ENCODE measurements at places on chromosomes 1 and 21.

GRCh38 chr1:28813931-28814465, 2.0 kb downstream of the OPRD1 start:
- DNase-seq = no peak

DNA sequence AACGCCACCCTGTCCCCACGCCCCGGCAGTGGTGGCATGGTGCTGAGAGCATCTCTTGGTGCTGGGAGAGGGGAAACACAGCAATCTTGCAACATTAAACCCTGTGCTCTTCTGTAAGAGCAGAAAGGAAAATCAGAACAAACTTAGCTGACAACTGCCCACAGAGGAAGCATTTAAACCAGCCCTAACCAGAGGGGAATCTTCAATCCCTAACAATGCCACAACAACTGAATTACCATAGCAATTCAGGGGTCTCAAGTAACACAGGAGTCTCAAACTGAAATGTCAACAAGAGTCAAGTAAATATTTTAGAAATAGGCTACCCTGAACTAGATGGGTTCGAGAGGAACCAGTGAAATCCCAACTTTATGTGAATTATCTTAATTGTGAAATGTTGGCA, 1983.6 kb downstream of the NCAM2 start:
- DNase-seq = no peak

DNA sequence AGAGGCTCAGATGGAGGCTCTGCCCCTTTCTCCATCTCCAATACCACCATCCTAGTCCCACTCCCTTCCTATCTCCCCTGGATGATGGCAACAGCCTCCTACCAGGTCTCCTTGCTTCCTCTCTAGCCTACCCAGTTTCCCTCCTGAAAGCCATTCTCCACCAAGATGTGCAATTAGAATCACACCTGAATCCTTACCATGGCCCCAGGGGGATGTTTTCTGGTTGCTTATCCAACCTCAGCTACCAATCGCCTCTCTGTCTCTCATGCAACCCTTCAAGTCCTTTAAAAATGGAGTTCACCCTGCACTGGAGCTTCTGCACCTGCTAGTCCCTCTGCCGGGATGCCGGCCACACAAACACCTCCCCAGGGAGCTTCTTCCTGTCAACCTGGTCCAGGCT, 2.9 kb downstream of the RCAN1 start:
- no peak for DNase-seq

- DNase-seq = no peak
These were observed 33.5 kb downstream of the NEK2 start for GRCh38 chr1:211641942-211642341.

GRCh38 chr21:20013851-20014250, 984.4 kb upstream of the NCAM2 start:
- no peak for DNase-seq

DNA sequence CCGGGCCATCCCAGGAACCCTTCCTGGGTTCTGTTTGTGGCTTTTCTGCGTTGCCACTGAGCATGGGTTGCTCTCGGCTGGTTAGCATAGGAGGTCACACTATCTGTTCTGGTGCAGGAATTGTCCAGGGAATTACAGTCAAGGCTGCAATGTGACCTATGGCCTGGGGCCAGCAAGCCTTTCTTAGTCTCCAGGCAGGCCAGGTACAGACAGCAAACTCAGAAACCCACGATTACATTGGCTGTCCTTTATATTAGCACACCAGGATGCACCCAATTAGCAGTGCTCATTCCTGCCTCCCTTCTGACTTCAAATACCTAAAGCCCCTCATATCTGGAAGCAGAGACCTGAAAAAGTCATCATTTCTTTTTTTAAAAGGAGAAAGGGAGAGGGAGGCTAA, 55.2 kb downstream of the CD247 start:
- DNase-seq = no peak

DNA sequence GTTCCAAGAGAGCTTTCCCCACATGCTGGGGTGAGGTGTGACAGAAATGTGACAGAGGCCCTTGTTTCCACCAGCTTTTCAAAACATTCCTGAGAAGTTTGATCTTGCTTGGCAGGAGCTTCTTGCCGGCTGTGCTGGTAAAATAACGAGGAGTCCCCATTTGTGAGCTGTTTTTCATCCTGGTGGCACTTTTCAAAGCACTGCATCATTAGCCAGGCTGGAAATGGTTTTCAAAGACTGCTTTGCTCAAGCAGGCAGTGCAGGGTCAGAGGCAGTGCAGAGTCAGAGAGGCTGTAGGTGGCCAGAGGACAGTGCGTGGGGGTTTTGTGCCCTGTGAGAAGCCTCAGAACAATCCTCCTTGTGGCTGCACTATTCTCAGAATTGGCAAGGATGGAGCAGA, 75.8 kb upstream of the KCNA3 start:
- no peak for DNase-seq

DNA sequence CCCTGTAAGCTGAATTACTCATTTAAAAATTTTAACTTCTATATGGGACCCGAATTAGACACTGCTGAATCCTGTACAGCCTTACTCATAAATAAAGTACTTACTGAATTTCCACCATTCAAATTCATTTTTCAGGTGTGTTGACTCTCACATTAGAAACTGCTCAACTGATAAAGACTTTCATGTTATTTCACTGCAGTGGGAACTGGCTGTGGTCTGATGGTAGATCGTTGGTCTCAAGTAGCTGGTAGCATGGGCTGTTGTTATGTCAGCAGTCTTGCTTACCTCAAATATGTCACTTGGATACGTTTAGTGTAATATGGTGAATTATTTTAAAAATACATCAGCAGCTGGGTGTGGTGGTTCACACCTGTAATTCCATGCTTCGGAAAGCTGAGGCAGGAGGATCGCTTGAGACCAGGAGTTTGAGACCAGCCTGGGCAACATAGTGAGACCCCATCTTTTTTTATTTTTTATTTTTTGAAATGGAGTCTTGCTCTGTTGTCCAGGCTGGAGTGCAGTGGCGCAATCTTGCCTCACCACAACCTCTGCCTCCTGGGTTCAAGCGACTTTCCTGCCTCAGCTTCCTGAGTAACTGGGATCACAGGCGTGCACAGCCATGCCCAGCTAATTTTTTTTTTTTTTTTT, 10.4 kb downstream of the DEGS1 start:
- DNase-seq = no peak

- DNase-seq = no peak
These were observed 29.6 kb downstream of the EPS15 start for GRCh38 chr1:51489472-51489871.

DNA sequence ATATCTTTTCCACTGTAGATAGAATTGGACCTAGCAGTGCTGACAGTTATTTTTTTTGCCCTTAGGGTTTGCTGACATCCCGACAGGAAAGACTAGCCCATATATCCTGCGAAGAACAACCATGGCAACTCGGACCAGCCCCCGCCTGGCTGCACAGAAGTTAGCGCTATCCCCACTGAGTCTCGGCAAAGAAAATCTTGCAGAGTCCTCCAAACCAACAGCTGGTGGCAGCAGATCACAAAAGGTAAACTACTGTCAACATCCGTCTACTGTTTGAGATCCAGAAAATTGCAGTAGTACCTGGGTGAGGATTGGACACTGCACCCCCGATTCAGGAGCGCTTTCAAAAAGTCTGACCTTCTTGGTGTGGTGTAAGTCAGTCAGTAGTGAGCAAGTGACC, 55.8 kb downstream of the CENPF start:
- no peak for DNase-seq

- peak; percentile 45 for DNase-seq
These were observed 7.9 kb upstream of the EDN2 start for GRCh38 chr1:41492341-41492848.

GRCh38 chr1:234400773-234401172, 27.5 kb downstream of the COA6 start:
- no peak for DNase-seq

DNA sequence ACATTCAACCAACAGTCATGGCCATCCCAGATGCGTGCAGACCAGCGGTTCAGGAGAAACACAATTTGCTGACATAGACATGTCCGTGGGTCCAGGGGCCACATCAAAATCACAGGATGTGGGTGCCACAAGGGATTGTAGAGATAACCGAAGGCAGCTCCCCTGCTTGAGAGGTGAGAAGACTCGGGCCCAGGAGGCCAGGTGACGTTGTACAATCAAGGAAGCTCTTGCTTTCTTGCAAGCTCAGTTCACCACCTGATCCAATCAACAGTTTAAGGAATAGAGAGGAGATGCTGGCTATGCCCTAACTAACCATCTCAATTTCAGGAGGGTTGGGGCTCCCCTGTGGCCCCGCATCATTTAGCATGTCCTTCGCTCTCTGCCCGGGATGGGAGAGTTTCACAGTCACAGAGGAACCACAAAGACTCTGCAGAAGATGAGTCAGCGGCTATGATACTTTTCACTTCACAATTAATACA, 19.5 kb downstream of the UBASH3A start:
- DNase-seq = no peak

DNA sequence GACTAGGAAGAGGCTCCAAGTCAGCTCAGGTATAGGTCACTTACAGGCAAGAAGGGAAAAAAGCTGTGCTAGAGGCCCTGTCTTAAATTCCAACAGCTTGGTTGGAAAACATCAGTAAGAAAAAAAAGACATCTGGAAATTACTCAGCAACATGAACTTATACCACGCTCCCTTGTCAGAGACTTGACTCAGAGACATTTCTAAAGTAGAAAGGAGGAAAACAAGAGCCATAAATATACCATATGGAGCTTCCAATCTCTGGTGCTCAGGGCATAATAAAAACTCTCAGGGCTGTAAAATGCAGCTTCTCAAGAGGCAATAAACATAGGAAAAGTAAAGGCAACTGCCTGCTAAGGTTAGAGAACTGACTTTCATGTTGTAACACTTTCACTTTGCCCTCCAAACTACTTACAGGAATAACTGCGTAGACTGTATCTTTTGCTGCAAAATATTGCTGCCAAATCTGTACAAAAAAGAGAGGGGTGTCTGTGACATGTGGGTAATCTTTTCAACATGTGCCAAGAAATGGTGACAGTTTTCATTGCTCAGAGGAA, 14.7 kb downstream of the ATPAF1 start:
- DNase-seq = no peak

- DNase-seq = no peak
These were observed 45.7 kb downstream of the CAPN9 start for GRCh38 chr1:230792691-230793462.

- DNase-seq = peak; percentile 11
These were observed 11.9 kb downstream of the SH2D2A start for GRCh38 chr1:156804572-156805243.

- DNase-seq = no peak
These were observed 16.1 kb downstream of the FH start for GRCh38 chr1:241503444-241503843.

DNA sequence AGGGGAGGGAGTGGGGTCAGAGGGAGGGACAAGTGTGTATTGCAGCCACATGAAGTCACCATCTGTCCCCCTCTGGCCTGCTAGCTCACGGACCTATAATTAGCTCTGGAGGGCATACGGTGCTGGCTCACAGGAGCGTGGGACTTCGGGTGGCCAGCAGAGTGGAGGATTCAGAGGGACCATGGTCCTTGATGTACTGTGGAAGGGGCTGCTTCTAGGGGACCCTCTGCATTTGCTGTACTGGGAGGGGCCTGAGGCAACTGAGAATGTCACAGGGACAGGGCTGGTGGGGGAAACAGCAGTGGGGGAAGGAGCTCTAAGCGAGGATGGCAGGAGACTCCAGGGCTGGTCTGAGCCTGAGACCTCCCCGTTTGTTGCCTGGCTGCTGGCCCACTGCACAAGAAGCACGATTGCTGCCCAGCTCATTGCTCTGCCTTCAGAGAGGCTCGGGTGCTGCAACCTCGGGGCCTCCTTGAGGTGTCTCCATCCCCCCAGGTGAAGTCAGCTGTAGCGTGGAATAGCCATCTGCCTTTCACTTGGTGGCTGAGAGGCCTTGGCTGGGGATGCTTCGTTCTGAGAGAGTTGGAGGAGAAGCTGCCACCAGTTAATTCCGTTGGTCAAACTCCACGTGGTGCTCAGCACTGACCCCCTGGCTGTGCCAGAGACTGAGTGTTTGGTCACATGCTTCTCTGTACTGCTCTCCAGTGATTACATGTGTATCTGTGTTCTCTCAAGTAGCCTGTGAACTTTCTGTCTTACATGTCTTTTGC, 2.7 kb downstream of the PPFIA4 start:
- DNase-seq = no peak

DNA sequence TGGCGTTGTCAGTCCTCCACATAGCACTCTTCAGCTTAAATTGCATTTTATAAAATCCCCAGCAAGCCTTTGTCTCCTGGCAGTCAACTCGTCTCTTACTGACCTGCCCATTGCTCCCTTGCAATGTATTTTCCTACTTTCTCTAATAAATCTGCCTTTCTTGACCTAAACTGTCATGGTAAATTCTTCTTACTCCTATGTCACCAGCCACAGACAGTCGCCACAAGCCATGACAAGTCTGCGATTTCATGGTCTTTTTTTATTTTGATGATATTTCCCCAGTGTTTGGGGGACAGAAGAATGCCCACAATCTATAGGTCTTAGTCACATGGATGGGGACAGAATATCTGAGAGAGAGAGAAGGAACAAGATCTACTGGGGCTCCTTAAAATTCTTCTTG, 8.4 kb downstream of the IFNAR2 start:
- DNase-seq = no peak

- DNase-seq = no peak
These were observed 18.9 kb downstream of the SLC27A3 start for GRCh38 chr1:153793973-153794615.

DNA sequence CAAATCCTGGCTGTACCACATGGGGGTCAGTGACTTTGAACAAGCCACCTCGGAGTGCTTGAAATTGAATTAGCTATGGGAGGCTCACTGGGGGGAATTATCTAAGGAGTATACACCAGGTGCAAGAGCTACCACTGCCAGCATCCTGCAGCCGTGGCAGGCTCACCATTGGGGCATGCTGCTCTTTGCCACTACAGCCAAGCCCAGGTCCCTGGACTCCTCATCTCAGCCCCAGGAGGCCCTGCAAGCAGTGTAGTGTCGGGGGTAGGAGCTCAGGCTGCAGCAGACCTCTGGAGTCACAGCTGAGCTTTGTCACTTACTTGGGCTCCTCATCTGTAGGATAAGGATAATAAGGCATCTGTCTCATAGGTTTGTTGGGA, 35.3 kb downstream of the ACOT11 start:
- no peak for DNase-seq

DNA sequence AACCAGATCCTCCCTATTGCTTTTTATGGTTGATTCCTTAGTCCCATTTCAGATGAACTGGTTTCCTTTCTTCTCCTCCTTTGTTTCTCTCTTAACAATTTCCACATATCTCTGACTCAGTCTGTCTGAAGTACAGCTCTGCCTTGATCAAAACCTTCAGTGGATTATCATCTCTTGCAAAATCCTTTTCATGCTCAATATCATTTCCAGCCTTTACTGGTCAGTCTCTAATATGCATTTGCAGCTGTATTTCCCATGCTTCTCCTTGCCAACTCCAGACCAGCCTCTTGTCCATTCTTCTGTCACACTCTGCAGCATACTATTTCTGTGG, 72.2 kb downstream of the SNX7 start:
- no peak for DNase-seq

GRCh38 chr1:41313661-41314131, 47.5 kb upstream of the FOXO6 start:
- DNase-seq = peak; percentile 8

DNA sequence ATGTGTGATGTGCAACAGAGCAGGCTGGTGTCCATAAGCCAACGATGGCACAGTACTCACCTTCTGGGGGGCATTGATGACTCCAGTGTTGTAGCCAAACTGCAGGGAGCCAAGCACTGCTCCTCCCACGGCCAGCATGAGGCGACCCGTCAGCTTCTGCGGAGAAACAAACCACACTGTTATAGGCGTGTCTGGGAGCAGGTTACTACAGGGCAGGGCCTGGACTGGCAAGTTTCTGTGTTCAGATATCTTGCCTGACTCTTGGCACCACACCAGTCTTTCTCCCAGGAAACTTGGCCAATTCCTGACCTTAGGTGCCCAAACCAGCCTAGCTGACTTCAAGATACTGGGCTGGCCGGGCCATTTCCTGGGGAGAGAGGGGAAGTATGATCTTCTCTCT, 15.5 kb downstream of the SLC2A1 start:
- no peak for DNase-seq

GRCh38 chr1:170620164-170620563, 43.8 kb upstream of the PRRX1 start:
- DNase-seq = no peak

All from AML-193 (cell line).